ENCODE measurements at places on chromosomes 1 and 21.

GRCh38 chr1:157025856-157026255 lies 19.7 kb downstream of the ARHGEF11 start:
- no peak for DNase-seq

DNA sequence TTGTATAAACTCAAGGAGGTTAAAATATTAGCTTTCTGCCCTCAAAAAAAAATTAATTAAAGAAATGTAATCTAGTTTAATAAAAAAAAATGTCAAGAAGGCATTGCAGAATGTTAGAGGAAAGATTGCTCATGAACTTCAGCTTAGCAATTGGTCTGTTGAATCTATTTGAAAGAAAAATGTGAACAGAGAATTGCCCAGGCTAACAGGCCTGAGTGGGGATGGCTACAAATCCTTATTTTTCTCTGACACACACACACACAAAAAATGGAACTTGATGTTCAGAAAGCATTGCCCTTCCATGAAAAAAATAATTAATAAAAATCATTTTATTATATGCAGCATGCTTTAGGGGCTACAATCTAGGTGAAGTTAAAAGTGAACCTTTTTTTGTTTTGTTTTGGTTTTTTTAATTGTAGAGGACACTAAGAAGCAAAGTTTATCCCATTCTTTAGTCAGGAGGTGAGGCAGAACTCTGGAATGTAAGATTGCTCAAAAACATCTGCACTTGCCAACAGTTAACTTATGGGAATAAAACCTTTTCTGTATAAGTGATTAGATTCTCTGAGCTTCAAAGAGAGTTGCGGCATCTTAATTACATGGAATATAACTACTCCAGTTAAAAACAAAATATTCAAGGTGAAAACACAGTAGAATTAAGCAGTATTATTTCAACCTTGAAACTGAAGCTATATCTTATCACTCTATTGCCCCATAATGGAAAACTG lies 658.5 kb upstream of the ADGRL2 start:
- DNase-seq = no peak

DNA sequence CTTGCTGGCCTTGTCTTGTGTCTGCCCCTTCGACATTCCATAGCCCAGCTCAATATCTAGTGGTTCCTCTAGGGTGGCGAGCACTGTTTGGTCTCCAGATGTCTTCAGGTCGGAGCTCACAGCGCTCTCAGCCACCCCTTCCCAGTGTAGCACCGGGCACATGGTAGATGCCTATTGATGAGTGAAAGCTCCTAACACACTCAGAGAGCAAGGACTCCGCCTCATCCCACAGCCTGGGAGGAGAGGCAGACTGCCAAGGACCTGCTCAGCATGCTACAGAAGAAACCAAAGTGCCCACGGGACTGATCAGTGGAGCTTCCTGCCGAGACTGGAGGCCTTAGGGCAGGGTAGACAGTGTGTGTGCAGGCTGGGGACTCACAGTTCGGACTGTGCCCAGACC lies 10.9 kb downstream of the PCSK9 start:
- no peak for DNase-seq

DNA sequence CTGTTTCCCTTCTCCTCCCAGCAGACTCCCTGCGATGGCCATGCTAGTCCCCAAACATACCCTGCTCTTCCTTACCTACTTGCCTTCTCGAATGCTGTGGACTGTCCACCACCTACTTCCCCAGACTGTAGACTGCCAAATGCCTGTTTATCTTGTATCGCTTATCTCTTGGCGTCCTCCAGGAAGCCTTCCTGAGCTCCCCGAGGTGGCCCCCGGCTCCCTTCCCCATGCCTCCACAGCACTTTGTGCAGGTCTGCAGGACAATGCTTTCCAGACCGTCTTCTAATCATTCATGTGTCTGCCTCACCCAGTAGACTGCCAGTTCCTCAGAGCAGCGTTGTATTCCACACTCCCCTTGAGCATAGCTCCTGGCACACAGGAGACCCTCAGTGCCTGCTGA lies 41.7 kb downstream of the RHBG start:
- no peak for DNase-seq

DNA sequence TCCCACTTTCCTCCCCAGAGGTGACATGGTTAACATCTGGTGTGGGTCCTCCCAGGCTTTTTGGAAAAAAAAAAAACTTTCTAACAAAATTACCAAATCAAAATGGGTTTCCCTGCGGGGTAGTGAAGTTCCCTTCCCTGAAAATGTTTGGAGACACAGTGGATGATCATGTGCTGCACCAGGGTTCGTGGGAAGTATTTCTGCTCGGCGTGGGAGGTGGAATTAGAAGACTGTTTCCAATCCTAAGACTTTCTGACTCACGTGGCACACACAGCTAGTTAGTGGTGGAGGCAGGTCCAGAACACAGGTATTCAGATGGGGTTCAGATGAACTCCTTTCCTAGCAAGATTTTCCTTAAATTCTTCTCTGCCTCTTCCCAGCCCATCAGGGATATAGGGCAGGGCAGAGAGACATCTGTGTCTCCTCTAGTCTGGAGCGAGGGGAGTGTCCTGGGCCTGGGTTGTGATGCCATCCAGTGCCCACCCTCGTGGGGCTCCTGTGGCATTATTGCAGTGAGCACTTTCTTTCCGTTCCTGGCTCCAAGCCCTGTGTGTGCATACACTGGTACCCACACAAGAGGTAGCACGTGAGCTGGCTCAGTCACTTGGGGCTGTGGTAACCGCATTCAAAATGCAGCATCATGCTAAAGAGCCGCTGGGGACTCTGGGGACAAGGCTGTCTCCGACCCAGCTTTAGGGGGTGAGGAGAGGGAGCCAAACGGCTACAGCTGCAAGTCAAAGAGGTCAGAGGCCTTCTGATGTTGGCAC lies 27.5 kb downstream of the KCNC4 start:
- no peak for DNase-seq

DNA sequence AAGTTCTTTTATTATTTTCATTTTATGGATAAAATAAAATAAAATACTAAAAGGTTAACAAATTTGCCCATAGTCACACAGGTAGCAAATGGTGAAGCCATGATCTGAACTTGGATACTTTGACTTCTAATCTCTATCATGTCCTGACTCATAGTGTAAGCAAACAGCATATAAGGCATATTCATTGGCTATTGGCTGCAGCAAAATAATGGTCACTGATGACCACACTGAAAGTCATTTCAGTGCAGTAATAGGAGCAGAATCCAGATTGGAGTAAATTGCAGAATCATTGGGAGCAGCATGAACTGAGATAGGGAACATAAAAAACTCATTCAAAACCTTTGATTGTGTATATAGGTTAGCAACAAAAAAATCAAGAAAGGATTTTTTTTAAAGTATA lies 262.9 kb downstream of the PLA2G4A start:
- no peak for DNase-seq

GRCh38 chr1:89286549-89287180 lies 14.0 kb upstream of the GBP5 start:
- DNase-seq = no peak

- no peak for DNase-seq
These were observed 405.9 kb upstream of the B3GALT2 start for GRCh38 chr1:193592317-193592716.

- DNase-seq = no peak
These were observed 70.4 kb downstream of the ACTL8 start for GRCh38 chr1:17825273-17826164.

DNA sequence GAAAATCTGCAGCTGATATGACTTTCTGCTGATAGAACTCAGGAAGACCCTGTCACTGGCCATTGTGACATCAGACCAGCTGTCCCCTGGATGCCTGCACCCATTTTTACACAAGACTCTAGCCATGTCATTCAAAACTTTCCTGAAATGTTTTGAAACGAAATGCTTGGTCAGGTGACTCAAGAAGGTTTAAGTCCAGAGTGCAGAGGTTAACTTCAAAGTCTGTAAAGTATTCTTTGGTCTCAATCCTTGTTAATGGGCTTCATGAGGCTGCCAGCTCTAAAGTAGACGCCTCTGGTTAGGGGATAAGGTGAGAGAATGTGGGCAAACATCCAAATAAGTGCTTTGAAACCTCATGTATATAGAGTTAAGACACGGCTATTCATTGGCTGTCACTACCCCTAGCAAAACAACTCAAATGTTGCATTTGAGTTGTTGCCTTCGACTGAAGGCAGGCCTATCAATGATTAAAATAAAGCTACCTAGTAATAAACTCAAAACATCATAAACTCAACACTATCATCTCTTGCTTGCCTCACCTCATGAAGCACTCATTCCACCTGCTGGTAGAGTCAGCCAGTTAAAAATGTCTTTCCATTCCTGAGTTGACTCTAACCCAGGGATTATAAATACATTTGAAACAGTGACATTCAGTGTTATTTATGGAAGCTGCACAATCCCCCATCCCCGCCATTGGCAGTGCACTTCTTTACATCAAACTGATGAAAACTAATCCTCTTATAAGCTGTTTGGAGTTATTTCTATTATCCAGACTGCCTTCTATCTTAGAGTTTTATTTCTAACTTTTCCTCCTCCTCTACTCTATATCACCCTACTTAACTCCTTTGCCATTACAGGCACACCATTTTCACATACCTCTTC lies 26.0 kb downstream of the RABIF start:
- DNase-seq = no peak

DNA sequence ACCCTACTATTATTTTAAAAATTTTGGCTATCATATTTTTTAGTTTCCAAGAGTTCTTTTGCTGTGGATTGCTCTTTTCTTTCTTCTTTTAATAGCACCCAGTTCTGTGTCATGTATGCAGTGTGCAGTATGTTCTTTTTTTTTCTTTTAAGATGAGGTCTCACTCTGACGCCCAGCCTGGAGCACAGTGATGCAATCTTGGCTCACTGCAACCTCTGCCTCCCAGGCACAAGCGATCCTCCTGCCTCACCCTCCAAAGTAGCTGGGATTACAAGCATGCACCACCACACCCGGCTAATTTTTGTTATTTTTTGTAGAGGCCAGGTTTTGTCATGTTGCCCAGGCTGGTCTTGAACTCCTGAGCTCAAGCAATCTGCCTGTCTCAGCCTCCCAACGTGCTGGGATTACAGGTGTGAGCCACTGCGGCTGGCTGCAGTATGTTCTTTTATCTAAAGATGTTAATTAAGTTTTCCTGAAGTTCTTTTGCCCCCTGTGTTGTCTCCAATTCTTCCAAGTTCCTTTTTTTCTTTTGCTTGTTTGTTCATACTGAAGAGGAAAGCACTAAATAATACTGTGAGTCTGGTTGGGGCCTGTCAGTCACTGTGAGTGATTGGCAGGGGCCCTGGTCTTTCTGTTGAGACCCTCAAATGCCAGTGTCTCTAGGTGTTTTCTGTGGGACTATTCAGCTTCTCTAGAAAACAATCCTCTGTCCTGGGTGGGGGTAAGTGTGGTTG lies 17.5 kb upstream of the TTC22 start:
- DNase-seq = no peak

DNA sequence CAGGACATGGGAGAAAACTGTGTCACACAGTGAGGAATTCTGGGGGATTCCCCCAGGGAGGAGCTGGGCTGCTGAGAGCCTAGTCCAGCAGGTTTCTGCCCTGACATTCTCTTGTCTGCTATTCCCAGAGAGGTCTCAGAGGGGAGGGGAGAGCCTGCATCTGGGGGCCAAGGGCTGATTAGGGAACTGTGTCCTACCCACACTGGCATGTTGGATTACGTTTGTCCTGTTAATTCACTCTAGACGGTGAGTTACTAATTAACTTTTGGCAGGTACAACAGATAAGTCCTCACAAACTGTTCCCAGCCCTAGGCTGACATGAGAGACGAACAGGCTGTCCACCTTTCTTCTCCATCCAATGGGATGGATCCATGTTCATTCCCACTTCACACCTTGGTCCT lies 2.6 kb upstream of the SH3BGRL3 start:
- no peak for DNase-seq

DNA sequence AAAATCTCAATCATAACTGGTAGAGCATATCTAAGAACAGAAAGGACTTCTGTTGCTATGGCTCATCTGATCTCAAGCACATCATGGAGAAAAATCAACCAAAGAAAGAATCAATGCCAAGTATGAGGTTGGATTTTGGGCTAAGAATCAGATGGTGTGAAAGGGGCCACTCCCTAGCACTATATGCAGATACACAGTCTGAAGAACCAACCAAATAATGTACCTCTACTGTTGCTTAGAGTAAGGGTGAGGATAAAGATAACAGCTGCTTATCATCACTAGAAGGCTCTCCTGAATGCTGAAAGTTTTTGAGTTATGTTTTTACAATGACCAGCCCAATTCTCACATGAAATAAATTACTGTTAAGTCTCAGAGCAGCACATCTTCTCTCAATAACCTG lies 35.6 kb downstream of the ST7L start:
- no peak for DNase-seq

GRCh38 chr1:23376890-23377811 lies 7.5 kb upstream of the ZNF436 start:
- DNase-seq = no peak

DNA sequence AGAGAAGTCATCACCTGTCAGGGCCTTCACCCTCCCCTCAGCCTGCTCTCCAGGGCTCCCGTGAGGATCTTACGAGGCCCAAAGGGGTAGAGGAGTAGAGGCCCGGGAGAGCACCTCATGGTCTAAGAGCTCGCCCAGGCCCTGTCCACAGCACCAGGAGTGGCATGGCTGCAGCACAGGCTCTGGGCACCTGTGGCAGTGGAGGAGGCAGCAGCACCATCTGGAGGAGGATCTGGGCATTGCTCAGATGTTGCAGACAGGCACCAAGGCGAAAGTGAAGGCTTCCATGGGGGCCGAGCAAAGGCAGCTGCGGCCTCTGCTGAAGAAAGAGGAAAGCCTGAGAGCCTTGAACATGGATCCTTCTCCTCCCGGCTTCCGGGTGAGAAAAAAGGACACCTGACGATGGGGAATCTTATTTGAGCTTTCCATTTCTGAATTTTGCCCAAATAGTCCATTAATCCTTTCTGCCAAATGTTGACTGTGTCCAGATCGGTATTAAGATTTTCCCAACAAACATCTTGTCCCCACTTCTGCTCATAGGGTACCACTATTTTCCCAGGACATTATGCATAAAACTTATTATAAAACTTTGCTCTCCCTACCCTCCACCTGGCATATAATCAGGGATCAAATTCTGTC lies 604.7 kb downstream of the PTPRC start:
- DNase-seq = peak; percentile 42

GRCh38 chr1:160614410-160614809 lies 32.4 kb downstream of the SLAMF1 start:
- no peak for DNase-seq

DNA sequence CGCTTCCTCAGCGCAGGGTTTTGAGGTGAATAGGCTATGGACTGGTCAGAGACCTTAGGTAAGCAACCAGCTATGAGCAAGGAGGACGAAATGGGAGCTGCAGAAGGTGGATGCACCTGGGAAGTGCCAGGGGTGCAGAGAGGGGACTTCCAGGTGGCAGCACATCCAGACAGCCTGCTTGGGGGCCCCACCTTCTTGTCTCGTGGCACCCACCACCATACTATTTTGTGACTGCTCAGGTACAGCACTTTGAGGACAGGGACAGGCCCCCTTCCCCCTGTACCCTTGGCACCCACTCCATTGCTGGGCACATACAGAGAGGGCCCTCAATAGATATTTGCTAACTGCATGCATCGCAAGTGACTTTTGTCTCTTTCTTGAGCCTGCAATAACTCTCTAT lies 777 bp upstream of the KISS1 start:
- DNase-seq = no peak

DNA sequence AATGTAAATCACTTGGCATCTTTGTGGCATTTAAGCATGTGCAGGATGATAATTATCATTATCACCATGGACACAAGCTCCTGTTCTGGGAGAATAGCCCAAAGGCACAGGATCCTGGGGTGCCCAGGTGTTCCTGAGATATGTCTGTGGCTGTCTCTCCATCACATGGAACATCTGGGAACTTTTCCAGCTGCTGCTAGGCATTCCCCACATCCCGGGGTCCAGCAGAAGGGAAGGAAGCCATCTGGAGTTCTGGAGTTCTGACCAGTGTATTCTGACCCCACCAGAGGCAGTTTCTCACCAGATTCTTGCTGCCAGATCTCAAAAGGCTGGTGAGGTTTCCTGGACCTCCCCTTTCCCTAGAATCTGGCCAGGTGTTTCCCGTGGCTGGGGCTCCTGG lies 259.7 kb upstream of the VAMP3 start:
- no peak for DNase-seq
